ENCODE measurements at places on chromosomes 3 and 15.
A peak's percentile ranks its signal among the peaks of the same experiment; 100 is the strongest.

GRCh38 chr3:154971771-154972326, 108.3 kb upstream of the MME start:
- DNase-seq: no peak

DNA sequence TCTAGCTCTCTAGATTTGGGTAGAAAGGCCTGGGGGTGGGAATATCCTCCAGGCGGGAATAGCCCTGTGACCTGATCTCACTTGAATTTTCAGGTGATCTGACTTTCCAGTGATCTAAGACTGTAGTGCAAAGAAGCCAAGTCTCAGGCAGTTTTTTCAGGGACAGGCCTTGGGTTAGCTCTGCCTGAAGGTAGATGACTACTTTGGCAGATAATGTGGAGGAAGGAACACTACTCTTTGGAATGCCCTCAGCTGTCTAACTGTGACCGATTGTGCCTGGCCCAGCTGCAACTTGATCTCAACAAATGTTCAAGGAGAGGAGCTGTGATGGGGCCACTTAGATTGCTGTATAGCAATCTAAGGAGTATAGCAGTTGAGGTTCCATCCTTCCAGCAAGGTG, 193.7 kb downstream of the TCF12 start:
- DNase-seq: no peak

DNA sequence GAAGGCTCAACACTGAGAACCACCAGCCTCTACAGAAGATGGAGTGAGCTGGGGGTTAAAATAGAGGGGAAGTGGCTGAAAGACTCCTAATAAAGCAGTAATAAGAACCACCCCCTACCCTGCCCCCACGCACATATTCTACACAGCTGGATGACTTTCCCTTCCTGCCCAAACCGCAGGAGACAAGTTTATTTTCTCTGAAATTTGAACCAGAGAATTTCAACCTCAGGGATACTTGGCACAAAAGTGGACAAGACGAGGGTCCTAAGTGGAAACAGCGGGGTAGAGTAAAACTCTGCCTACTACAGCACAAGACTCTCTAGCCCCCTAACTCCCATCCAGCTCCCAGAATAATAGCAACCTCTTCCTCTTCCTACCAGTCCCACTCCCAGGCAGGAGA, 28.4 kb downstream of the USF3 start:
- DNase-seq: no peak

GRCh38 chr3:170524073-170524472, 61.8 kb downstream of the SLC7A14 start:
- no peak for DNase-seq

- no peak for DNase-seq
Observed at GRCh38 chr3:195956577-195956976, 48.2 kb upstream of the TNK2 start.

- DNase-seq: no peak
Observed at GRCh38 chr3:16529264-16529663, 15.8 kb upstream of the RFTN1 start.

DNA sequence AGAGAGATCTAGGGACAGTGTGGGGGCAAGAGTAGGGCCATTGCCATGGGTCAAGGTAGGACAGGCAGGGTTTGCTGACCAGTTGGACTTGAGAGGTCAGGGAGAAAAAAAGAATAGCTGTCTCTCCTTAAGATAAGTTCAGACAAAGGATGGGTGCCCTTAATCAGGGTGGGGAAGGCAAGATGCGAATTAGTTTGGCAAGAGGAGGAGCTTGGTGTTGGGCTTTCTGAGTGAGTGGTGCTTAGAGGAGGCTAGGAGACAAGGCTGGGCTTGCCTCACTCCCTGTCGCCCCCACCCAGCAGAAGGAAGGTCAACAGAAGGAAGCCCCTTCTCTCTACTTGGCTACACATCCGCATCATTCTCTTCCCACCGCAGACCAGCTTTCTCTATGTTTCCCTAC, 53.9 kb upstream of the CTDSPL start:
- DNase-seq: no peak

- no peak for DNase-seq
Observed at GRCh38 chr3:194779729-194780224, 94.1 kb downstream of the FAM43A start.

GRCh38 chr3:111976254-111976653, 2.6 kb upstream of the ABHD10 start:
- no peak for DNase-seq

DNA sequence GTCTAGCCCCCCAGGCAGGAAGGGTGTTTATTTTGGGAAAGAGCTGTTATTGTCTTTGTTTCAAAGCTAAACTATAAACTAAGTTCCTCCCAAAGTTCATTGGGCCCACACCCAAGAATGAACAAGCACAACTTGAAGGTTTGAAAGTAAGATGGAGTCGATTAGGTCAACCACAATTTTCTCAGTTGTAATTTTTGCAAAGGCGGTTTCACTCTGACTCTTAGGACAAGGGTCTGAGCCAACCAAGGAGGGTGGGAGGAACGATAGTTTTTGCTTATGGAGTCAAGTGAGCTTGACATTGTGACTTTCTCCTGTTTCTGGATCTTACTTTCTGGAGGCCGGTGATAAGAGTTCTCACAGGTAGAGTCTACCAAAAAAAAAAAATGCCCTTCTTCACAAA, 5.8 kb upstream of the ZNF770 start:
- DNase-seq: no peak

DNA sequence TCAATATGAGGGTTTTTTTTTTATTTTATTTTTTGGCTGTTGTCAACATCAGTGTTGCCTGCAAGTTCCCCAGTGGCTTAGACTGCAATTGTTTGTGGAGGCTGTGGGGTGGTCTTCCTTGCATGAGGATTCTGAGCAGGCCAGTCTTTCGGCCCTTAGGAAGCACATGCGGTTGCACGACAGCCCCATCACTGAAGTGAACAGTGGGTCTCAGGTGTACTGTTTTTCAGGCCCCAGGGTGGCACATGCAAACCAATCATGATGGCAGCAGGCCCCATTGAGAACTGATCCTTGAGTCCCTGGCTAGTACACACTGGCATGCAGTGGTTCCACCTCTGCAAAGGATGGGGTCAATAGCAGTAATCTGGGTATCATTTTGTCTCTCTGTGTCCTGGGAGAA, 768.7 kb downstream of the EPHA3 start:
- DNase-seq: no peak

GRCh38 chr3:150870406-150870805, 34.8 kb downstream of the MINDY4B start:
- DNase-seq: no peak

GRCh38 chr3:194296454-194297263, 54.5 kb downstream of the CPN2 start:
- no peak for DNase-seq

DNA sequence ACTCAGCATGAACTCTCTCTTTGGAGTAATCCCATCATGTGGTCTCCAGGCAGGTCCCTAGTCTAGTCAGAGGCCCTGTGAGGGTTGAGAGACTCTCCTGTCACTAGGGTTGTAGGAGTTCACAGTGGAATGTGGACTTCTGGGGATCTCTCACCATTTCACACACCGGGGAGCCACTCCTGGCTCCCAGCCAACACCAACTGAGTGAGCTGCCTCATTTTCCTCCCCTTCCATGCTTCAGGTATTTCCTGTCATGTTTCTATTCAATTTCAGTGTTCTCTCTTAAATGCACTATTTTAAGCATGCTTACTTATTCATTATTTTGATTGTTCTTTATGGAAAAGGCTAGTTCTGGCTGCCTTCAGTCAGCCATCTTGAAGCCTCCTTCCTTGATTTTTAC, 467.5 kb upstream of the ARL6 start:
- DNase-seq: no peak

DNA sequence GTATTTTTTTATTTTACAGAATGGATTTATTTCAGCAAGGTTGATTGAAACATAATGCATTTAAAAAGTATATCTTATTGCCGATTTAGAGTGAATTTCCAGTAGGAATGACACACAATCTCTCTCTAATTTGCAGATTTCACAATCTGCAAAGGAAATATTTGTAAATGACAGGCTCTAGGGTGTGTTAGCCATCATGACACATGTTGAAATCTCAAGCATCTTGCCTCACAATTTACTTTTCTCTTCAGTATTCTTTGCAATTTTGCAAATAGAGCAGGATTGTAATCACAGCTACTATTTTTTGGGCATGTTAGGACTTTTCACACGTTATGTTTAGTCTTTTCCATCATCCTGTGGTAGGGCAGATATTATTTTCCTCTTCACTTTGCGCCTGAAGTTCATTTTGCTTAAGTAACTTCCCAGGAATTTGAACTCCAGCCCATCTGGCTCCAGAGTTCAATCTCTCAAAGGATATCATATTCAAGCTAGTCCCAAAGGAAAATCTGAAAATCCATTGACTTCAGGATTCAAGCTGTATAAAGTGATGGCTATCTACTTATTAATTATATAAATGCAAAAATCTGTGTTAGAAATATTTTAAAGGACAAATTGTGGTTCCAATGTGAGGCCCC, 55.4 kb downstream of the ATP13A4 start:
- no peak for DNase-seq

GRCh38 chr3:73966733-73967132, 342.0 kb upstream of the PDZRN3 start:
- DNase-seq: no peak

DNA sequence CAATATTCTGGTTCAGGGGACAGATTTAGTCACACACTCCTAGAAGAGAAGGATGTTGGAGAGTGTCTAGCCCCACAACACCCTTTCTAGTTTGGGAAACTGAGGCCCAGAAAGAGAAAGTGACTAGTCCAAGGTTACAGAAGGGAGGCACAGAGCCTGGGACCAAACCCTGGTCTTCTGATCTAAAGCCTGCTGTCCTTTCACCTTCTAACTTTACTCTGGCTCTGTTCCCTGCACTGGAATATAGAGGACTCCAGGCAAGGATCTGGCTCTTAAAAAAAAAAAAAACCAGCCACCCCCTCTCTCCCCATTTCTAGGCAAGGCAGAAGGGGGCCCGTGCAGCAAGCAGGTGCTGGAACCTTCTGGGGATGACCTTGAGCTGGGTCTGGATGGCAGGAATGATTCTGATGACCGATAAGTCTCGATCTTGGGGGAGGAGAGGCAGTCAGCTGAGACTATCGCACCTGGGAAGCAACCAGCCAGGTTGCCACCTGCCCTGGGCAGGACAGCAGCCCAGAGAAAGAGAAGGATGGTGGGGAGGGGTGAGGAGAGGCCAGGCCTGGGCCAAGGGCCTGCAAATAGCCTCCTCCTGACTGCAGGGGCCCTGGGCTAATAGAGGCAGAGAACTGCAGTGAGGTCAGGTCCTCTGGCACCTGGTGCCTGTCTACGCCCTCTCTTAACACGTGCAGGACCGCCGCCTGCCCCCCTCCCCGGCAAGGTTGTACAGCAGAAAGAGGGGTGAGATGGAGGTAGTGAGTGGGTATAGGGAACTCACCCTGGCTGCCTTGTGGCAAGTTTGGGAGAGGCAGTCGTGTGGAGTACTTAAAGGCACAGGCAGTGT, 30.4 kb upstream of the RHCG start:
- DNase-seq: no peak

- DNase-seq: no peak
Observed at GRCh38 chr3:196775938-196776337, 36.3 kb downstream of the PAK2 start.

GRCh38 chr3:23611737-23612295, 193.9 kb upstream of the UBE2E1 start:
- no peak for DNase-seq

- peak; percentile 77 for DNase-seq
Observed at GRCh38 chr15:89740137-89740536, 10.9 kb downstream of the MESP1 start.

- DNase-seq: no peak
Observed at GRCh38 chr3:141413801-141414689, 45.7 kb downstream of the ZBTB38 start.

DNA sequence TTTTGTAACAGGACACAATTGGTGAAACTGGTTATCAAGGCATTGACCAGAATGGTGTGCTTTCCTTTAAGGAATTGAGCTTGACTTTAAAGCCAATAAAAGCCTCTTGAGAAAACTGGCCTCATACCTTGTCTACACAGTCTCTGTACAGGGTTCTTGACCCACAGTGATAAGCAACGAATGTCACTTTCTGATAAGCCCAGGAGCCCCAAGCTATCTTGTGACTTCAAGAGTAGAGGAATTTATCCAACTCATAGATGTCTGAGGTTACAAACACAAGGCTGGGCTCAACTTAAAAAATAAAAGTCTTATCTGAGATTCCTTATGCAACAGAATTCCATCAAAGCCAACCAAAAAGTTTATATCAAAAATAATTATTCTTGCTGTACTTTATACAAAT, 212.1 kb downstream of the GBE1 start:
- no peak for DNase-seq

DNA sequence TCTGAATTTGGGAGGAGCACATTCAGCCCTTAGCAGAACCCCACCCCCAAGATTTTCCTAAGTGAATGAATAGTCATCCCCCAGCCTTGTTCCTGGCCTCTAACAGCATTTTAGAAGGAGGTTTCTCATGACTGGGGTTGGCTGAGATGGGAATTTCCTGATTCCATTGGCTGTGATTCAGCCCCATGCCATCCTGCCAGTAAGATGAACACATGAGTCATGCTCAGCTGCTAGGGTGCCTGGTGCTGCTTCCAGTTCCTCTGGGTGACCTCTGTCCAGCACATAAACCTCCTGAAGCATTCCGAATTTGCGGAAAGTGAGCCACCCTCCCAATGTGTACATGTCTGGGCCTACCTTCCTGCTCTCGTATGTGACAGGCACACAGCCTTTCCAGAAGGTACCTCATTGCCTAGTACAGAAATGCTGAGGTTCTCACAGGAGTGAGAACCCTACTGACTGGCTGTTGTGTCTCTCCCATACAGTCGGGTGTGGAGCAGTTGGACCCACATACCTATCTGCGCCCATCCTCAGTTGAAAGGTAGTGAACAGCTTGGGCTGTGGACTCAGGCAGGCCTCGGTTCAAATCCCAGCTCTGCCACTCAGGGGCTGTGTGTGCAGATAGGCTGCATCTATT, 91.7 kb downstream of the APBA2 start:
- peak; percentile 7 for DNase-seq

- no peak for DNase-seq
Observed at GRCh38 chr3:123439806-123440580, 8.9 kb downstream of the ADCY5 start.

DNA sequence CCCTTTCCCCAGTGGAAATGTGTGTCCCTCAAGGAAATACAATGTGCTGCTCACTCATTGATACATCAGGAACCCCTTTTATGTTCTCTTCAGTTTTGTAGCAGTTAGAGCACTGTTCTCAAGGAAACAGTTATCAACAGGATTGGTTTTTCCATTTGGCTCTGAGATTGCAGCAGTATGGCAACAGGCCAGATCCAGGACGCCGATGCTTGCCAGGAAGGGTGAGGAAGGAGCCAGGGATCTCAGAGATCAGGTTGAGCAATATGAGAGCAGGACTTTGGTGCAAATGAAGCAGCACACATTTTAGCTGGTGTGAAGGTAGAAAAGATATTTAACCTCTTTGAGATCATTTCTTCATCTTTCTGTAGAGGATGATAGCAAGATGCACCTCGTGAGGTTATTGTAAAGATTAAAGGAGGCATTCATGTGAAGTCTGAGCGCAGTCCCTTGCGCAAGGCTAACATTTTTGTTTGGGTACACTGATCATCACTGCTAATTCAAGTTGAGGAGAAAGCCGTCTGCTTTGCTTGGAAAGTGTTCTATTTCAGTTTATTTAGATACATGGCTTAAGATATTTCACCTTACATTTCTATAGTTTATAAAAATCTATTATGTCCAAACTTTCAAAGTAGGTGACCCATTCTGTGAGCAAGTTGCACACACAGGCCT, 68.5 kb downstream of the KCNH8 start:
- no peak for DNase-seq

GRCh38 chr3:59408047-59408624, 358.3 kb upstream of the CFAP20DC start:
- no peak for DNase-seq

GRCh38 chr3:51385621-51386091, 565 bp downstream of the MANF start:
- no peak for DNase-seq

- peak; percentile 61 for DNase-seq
Observed at GRCh38 chr3:170037463-170038433, at the start of gene GPR160. Gene GPR160, plus strand, starts transcription at chr3:170037995. Its CDS starts 45,978 bp downstream, at chr3:170083973.
